IMR-90 (cell line): ENCODE measurements at places on chromosomes 2 and 18. TPM values are rescaled to one million over a fixed set of nuclear protein-coding genes. Genes with fewer than 3 reads are reported as not detected.

SULT1C4 gene
- 0.36 and 0.56 TPM in 2 replicates for total RNA-seq

ATP6V1C2 gene
- total RNA-seq: not detected in 2 replicates

CHRNG gene
- total RNA-seq: not detected in 2 replicates

ACVR1 gene
- total RNA-seq: 21.1 and 24.2 TPM in 2 replicates

ADD2 gene
- not detected in 2 replicates for total RNA-seq

LTBP1 gene
- total RNA-seq: 297 and 326 TPM in 2 replicates

MPV17 gene
- total RNA-seq: 70.4 and 80.5 TPM in 2 replicates

PXDN gene
- 148 and 153 TPM in 2 replicates for total RNA-seq

DNA sequence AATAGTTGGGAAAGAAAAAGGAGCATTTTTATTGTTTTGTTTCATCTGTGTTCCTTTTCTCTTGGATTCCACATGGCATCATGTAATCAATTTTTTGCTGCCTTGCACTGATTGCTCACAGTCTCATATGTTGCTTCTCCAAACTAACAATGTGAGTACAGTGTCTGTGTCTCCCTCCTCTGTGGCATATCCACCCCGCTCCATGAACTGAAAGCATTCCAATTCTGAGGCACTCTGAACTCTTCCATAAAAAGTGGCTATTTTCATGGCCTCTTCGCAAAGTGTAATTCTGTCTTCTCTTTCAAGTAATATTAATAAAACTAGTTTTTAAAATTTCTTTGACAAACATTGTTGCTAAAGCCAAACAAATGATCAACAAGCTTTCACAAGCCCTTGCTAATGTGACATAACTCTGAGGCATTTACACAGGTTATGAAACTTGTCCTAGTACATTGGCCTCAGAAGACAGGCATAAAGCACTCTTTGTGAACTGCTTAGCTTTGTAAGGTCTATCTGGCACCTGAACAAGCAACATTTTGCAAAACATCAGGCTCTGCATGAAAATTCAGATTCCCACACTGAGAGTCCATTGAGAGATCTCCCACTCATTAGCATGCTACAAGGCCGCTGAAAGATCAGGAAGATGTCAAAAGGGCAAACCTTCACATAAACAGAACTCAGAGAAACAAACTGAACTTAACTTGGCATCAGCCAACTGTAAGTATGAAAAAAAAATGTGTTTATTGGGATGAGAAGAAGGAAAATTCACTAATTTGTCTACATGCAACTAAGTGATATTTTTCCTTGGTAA is 33.0 kb downstream of the GPR75 start:
- H3K27me3 ChIP-seq: no peaks in the 10 kb centered on the region
- H3K4me1 ChIP-seq: 0 out of 2 replicates have a peak, but pooled peaks cover 5% of the 10 kb centered on the region
- H3K36me3 ChIP-seq: peaks cover 3% of the 10 kb centered on the region; the same call in 1 of the 2 replicates

DNA sequence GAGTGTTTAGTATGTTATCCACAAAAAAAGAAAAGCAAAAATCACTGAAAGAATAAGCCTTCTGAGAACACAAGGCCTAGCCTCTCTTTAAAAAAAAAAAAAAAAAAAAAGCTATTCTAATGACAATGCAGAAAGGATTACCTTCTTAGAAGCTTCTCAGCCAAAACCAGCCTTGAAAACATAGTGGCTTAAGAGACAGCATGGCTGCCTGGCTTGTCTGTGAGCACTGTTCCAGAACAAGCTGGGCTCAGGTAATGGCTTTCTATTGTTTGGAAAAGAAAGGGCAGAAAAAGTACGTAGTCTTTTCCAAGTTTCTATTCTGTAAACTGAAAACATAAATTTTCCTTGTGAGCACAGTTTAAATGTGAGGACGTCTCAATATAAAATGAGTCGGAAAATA is 119.5 kb downstream of the MAP3K20 start:
- no peak overlapping the region for H3K4me3 ChIP-seq
- DNase-seq: no peak
- H3K4me1 ChIP-seq: peaks cover 16% of the 10 kb centered on the region
- no peaks in the 10 kb centered on the region for H3K27me3 ChIP-seq
- peaks cover 16% of the 10 kb centered on the region for H3K36me3 ChIP-seq
- H3K27ac ChIP-seq: no peak overlapping the region

GRCh38 chr2:239638376-239638775 is 237.6 kb upstream of the HDAC4 start:
- no peaks in the 10 kb centered on the region for H3K27me3 ChIP-seq
- no peak for DNase-seq
- no peaks in the 10 kb centered on the region for H3K4me1 ChIP-seq
- no peak overlapping the region for H3K4me3 ChIP-seq
- no peaks in the 10 kb centered on the region for H3K36me3 ChIP-seq

- H3K27ac ChIP-seq: no peak overlapping the region
- peaks cover 16% of the 10 kb centered on the region for H3K4me1 ChIP-seq
- no peaks in the 10 kb centered on the region for H3K36me3 ChIP-seq
- no peaks in the 10 kb centered on the region for H3K27me3 ChIP-seq
Observed at GRCh38 chr2:191176305-191176704, 25.5 kb upstream of the STAT4 start.

- H3K27ac ChIP-seq: no peak overlapping the region
- H3K36me3 ChIP-seq: no peaks in the 10 kb centered on the region
- DNase-seq: peak; percentile 40
- H3K27me3 ChIP-seq: no peaks in the 10 kb centered on the region
- H3K4me1 ChIP-seq: peaks cover 2% of the 10 kb centered on the region; the same call in 1 of the 2 replicates
Observed at GRCh38 chr2:209496586-209496982, 72.7 kb downstream of the MAP2 start.

- no peak overlapping the region for H3K27ac ChIP-seq
- H3K4me3 ChIP-seq: no peak overlapping the region
- H3K36me3 ChIP-seq: no peaks in the 10 kb centered on the region
- DNase-seq: no peak
- no peaks in the 10 kb centered on the region for H3K27me3 ChIP-seq
Observed at GRCh38 chr2:216644842-216645635, 11.8 kb downstream of the IGFBP2 start.

- DNase-seq: no peak
- H3K27ac ChIP-seq: no peak overlapping the region
- H3K27me3 ChIP-seq: no peaks in the 10 kb centered on the region
- H3K4me3 ChIP-seq: no peak overlapping the region
- H3K36me3 ChIP-seq: no peaks in the 10 kb centered on the region
Observed at GRCh38 chr2:59690849-59691248, 862.6 kb downstream of the BCL11A start.

GRCh38 chr18:79356435-79356834 is 39.3 kb upstream of the NFATC1 start:
- H3K4me1 ChIP-seq: peaks cover 4% of the 10 kb centered on the region
- no peaks in the 10 kb centered on the region for H3K27me3 ChIP-seq
- no peak overlapping the region for H3K4me3 ChIP-seq
- no peak overlapping the region for H3K27ac ChIP-seq
- H3K36me3 ChIP-seq: peaks cover 7% of the 10 kb centered on the region
- no peak for DNase-seq

- H3K27ac ChIP-seq: no peak overlapping the region
- H3K36me3 ChIP-seq: no peaks in the 10 kb centered on the region
- H3K27me3 ChIP-seq: no peaks in the 10 kb centered on the region
- no peak overlapping the region for H3K4me3 ChIP-seq
Observed at GRCh38 chr2:157971702-157972101, 95.6 kb upstream of the ACVR1 start.

- no peak for DNase-seq
- peaks cover 6% of the 10 kb centered on the region for H3K27me3 ChIP-seq
- H3K27ac ChIP-seq: no peak overlapping the region
- no peaks in the 10 kb centered on the region for H3K4me1 ChIP-seq
- no peaks in the 10 kb centered on the region for H3K36me3 ChIP-seq
- H3K4me3 ChIP-seq: no peak overlapping the region
Observed at GRCh38 chr2:101223814-101224231, 28.9 kb upstream of the CNOT11 start.

GRCh38 chr18:31581498-31582197 is 10.0 kb upstream of the TTR start:
- DNase-seq: peak; percentile 18
- H3K4me3 ChIP-seq: no peak overlapping the region
- no peak overlapping the region for H3K27ac ChIP-seq
- no peaks in the 10 kb centered on the region for H3K4me1 ChIP-seq
- no peaks in the 10 kb centered on the region for H3K27me3 ChIP-seq

DNA sequence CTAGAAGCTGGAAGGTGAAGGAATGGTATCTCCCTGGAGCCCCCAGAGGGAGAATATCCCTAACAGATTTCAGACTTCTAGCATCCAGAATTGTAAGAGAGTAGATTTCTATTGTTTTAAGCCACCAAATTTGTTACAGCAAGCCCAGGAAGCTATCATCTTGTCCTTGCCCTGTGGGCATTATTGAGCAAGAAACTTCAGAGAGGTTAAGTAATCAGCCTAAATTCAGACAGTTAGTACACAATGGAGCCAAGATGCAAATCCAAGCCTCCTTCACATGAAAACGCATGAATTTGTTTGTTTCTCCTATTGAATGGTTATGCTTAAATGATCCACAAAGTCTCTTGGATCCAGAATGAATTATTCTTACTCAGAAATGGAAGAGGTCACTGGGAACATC is 55.2 kb upstream of the TRIB2 start:
- no peaks in the 10 kb centered on the region; the same call in 1 of the 2 replicates for H3K27me3 ChIP-seq
- no peak overlapping the region for H3K27ac ChIP-seq
- H3K36me3 ChIP-seq: no peaks in the 10 kb centered on the region
- no peak for DNase-seq
- H3K4me1 ChIP-seq: no peaks in the 10 kb centered on the region

DNA sequence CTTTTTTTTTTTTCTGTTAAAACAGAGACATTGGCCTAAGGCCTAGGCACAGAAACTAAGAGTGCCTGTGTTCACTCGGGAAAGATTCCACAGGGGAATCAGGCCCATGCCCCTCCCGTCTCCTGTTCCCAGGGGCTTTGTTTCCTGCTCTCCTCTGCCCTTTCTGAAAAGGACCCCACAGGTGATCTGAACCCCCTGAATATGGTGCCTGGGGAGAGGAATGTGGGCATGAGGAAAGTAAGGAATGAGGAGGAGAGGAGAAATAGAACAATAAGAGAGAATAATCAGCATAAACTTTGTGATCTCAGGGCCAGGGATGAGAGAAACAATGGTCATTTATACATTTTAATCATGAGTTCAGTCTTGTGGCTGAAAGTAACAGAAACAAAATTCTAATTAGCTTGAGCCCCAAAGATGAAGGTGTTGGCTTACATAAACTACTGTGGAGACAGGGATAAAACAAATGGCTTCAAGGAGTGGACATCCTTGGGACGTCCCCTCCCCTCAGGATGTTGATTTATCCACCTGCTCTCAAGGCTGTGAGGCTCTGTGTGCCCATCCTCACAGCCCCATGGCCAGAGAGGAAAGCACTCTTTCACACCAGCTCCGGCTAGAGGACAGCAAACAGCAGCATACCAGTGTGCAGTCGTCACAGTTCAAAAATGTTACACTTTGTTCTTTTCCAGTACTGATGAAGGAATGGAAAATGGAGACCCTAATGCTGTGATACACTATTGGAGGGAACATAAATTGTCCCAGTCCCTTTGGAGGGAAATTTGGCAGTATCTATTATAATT is 46.4 kb upstream of the MRPL33 start:
- no peaks in the 10 kb centered on the region for H3K27me3 ChIP-seq
- H3K27ac ChIP-seq: peak overlapping the region; percentile 16; the same call in 1 of the 2 replicates
- no peak overlapping the region for H3K4me3 ChIP-seq
- no peaks in the 10 kb centered on the region for H3K36me3 ChIP-seq
- DNase-seq: peak; percentile 51

DNA sequence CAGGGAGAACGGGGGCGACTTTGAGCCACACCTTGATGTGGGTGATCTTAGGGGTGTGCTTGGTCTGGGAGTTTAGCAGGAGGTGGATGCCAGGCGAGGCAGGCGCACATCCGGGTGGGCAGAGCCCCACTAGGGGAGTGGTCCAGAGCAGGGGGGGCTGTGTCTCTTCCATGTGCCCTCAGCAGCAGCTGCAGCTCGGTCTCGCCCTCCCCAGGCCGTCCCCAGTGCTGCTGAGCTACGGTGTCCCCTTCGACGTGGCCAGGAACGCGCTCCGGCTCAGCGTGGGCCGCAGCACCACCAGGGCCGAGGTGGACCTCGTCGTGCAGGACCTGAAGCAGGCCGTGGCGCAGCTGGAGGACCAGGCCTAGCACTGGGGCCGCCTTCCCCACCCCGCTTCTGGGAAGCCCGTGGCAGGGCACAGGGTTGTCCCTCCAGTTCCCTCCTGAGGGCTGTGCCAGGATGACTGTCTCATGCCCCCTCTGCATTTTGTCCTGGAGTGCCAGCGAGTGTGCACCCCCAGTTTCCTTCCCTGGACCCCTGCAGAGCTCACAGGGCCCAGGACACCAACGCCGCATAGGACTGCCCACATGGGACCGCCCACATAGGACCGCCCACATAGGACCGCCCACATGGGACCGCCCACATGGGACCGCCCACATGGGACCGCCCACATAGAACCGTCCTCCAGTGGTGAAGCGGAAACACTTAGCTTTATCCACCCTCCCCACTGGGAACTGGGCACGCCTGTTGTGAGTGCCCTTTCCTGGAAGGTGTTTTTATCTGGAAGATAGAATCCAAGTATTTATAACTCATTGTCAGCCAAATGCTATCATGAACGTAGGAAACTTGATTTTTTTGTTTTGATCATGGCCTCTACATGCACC is 1.9 kb upstream of the ESPNL start:
- H3K27ac ChIP-seq: no peak overlapping the region
- no peaks in the 10 kb centered on the region for H3K4me1 ChIP-seq
- H3K4me3 ChIP-seq: no peak overlapping the region
- no peaks in the 10 kb centered on the region; the same call in 1 of the 2 replicates for H3K27me3 ChIP-seq
- H3K36me3 ChIP-seq: no peaks in the 10 kb centered on the region

- H3K4me3 ChIP-seq: no peak overlapping the region
- no peak overlapping the region for H3K27ac ChIP-seq
- H3K27me3 ChIP-seq: no peaks in the 10 kb centered on the region
- peaks cover under 1% of the 10 kb centered on the region; the same call in 1 of the 2 replicates for H3K4me1 ChIP-seq
- no peaks in the 10 kb centered on the region for H3K36me3 ChIP-seq
- peak; percentile 41 for DNase-seq
Observed at GRCh38 chr2:212732860-212733259, 194.3 kb upstream of the ERBB4 start.

GRCh38 chr18:47528343-47528742 is 276.9 kb upstream of the SKOR2 start:
- no peak for DNase-seq
- no peaks in the 10 kb centered on the region for H3K36me3 ChIP-seq
- no peak overlapping the region for H3K4me3 ChIP-seq
- no peaks in the 10 kb centered on the region for H3K27me3 ChIP-seq
- H3K27ac ChIP-seq: no peak overlapping the region
- H3K4me1 ChIP-seq: no peaks in the 10 kb centered on the region

GRCh38 chr2:151157000-151157735 is 104.5 kb downstream of the RBM43 start:
- H3K27ac ChIP-seq: no peak overlapping the region
- H3K4me3 ChIP-seq: no peak overlapping the region
- H3K4me1 ChIP-seq: no peaks in the 10 kb centered on the region; the same call in 1 of the 2 replicates
- DNase-seq: peak; percentile 30
- H3K27me3 ChIP-seq: no peaks in the 10 kb centered on the region

- no peak for DNase-seq
- peaks cover 2% of the 10 kb centered on the region; the same call in 1 of the 2 replicates for H3K27me3 ChIP-seq
- no peaks in the 10 kb centered on the region for H3K4me1 ChIP-seq
- H3K4me3 ChIP-seq: no peak overlapping the region
Observed at GRCh38 chr2:177767768-177768167, 304.8 kb downstream of the PDE11A start.

GRCh38 chr2:120012363-120012762 is 514 bp upstream of the EPB41L5 start:
- H3K4me3 ChIP-seq: peak overlapping the region; percentile 93
- H3K27ac ChIP-seq: no peak overlapping the region
- no peaks in the 10 kb centered on the region for H3K27me3 ChIP-seq
- H3K4me1 ChIP-seq: peaks cover 4% of the 10 kb centered on the region; the same call in 1 of the 2 replicates
- H3K36me3 ChIP-seq: no peaks in the 10 kb centered on the region
- no peak for DNase-seq

- H3K4me1 ChIP-seq: no peaks in the 10 kb centered on the region
- no peak overlapping the region for H3K27ac ChIP-seq
- no peak overlapping the region for H3K4me3 ChIP-seq
- no peaks in the 10 kb centered on the region for H3K36me3 ChIP-seq
Observed at GRCh38 chr18:5159080-5159479, 38.0 kb downstream of the AKAIN1 start.
